ENCODE measurements at places on chromosomes 12 and 14.
A peak's percentile ranks its signal among the peaks of the same experiment; 100 is the strongest.

DNA sequence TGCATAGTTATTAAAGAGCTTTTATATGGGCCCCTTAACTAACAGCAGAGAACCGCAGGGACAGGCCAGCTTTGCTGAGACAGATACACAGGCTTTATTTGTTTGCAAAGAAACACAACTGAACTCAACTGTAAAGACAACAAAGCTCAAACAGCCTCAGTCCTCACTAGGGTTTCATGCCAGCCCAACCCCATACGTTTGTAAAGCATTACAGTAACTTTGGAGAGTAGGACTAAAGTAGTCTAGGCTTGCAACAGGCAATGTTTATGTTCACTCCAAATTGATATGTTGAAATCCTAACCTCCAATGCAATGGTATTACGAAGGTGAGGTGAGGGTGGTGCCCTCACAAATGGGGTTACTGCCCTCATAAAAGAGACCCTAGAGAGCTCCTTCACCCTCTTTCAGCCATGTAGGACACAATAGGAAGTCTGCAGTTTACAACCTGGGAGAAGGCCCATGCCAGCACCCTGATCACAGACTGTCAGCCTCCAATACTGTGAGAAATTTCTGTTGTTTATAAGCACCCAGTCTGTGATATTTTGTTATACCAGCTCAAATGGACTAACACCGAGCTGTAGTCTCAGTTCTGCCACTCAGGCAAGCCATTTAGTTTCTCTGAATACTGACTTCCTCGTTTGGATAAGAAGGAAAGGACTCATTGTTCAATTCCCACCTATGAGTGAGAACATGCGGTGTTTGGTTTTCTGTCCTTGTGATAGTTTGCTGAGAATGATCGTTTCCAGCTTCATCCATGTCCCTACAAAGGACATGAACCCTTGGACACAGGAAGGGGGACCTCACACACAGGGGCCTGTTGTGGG, 35.2 kb downstream of the PPM1H start:
- no peak for DNase-seq

GRCh38 chr14:34003082-34003668, 52.3 kb upstream of the EGLN3 start:
- no peak for DNase-seq

- no peak for DNase-seq
Observed at GRCh38 chr12:110737532-110737931, 5.2 kb downstream of the PPP1CC start.

DNA sequence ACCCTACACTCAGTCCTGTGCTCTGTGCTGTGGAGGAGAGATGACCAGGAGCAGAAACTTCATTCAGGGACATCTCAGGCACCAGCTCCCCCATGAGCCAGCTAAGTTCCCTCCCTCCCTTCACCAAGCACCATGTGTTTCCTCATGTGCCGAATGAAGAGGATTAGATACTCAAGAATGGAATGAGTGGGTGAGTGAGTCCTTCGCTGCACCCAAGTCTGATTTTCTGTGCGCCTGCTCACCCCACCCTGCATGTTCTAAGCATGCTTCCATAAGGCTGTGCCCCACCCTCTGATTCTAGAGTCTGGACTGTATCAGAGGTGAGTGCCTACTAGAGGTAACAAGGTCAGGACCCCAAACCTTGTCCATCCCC, 12.1 kb downstream of the SERPINA5 start:
- DNase-seq = no peak

- no peak for DNase-seq
Observed at GRCh38 chr12:52349196-52349595, 18.1 kb downstream of the KRT85 start.

DNA sequence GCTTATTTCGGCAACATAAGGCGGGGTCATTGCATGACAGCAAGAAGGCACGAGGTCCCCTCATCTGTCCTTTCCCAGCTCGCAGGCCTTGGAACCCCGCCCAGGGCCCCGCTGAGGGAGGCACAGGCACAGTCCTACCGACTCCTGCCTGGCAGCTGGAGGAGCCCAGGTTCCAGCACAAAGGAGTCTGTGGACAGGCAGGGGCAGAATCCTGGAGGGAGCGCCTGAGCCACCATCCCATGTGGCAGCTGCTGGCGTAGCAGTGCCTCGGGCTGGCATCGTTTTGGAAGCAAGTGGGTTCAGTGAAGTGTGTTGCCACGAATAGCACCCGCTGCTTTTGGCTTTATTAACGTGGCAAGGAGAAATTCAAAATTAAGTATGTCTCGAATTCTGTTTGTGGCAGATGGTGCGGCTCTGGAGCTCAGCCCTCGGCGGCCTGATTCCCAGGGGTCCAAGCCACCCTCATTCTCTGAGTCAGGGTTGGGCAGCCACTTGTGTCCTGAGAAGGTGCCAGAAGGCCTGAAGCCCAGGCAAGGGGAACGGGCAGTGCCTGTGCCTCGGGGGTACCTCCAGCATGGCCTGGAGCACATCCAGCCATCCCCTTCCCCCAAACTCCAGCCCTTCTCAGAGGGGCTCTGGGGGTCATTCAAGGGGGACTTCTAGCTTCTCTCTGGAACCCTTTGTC, 35.9 kb downstream of the SLC8B1 start:
- no peak for DNase-seq

DNA sequence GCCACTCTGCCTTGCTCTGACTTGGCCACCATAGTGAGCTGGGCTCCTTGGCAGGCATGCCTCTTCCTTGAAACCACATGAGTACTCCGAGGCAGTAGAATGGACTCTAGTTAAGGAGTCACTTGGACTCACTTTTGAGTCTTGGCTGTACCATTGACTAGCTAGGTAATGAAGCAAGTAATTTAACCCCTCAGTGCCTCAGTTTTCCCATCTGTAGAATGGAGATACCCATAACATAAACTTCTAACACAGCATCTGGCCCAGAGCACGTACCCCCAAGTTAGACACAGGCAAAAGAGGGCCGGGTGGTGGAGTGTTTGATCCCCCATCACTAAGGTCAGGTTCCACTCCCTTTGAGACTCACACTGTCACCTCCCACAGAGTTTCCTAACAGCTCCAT, 8.3 kb downstream of the KRT77 start:
- no peak for DNase-seq

DNA sequence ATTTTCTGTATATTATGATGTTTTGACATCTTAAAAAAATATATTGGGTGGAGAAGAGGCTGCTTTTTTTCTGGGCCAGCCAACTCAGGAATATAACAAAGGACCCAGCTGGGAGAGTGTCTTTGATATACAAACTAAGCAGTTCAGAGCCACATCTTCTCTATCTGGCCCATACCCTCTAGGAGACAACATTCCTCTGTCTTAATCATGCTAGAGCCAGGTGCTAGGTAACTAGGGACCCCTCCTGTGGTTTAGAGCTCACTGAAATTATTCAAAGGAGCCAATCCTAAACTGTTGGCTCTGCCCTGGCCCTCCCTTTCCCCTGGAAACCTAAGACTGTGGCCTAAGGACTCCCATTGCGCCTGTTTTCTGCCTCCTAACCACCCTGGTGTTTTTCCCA, 193.1 kb upstream of the DIO2 start:
- DNase-seq = no peak

DNA sequence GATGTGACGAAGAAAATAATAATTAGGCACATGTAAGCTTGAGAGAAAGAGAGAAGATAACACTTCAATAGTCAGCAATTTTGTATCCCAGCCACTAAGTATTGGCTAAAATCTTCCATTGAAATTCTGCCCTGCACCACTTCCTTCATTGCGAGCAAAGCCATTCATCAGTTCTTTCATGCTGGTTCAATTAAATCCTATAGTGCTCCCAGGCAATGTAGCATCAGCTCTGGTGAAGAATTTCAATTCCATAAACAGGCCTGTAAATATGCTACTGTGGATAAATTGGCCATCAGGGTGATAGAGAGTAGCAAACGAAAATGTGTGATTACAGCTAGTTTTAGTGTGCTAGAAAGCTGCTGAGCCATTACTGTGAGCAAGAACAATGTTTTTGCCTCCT, 24.7 kb downstream of the RPL10L start:
- no peak for DNase-seq

GRCh38 chr14:103732868-103733620, 17.4 kb downstream of the ZFYVE21 start:
- no peak for DNase-seq

- DNase-seq = no peak
Observed at GRCh38 chr12:58774731-58775130, 145.6 kb downstream of the LRIG3 start.

GRCh38 chr12:50261654-50262053, 21.7 kb downstream of the LIMA1 start:
- DNase-seq = no peak

GRCh38 chr12:85617307-85618091, 218.7 kb downstream of the RASSF9 start:
- DNase-seq = peak; percentile 24

GRCh38 chr12:61610143-61610542, 650.1 kb upstream of the USP15 start:
- no peak for DNase-seq
